ENCODE measurements at places on chromosomes 5 and 9.

- no peak for DNase-seq
These were observed 4.3 kb downstream of the LRRC14B start for GRCh38 chr5:195401-196160.

DNA sequence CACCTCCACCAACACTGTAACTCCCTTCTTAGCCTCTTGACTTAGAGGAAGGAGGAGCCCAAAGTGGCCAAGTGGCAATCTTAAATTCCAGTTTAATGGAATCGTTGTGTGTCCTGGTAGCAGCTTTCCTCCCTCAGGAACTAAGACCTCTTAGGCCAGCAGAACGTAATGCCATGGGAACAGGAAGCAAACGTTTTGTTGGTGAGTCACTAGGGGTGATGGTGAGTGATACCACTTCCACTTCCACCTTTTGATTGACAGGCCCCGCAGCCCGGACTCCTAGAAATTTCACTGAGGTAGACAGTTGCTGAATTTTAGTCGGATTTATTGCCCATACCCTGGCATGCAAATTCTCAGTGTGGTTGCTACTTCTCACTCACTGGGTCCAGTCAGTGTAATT is 94.2 kb upstream of the FBN2 start:
- no peak for DNase-seq

- no peak for DNase-seq
These were observed 44.7 kb upstream of the PRLR start for GRCh38 chr5:35274839-35275509.

DNA sequence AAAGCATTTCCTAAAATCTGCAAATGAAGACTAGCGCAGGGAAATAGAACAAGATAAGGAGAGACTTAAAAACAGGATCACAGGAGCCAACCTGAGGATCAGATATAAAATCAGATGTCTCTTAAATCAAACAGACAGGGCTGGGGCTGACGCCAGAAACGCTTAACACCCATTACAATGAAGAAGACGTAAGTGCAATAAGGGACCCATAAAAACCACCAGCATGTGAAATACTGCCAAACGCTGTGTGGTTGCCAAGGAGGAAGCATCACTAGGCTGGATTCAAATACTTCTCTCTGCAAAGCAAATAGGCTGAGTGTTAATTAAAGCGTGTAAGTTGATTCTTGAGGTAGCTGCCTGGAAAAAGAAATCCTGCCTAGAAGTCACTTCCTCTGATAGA is 74.4 kb upstream of the ATP10B start:
- no peak for DNase-seq

- DNase-seq: no peak
These were observed 4.5 kb downstream of the MAMDC4 start for GRCh38 chr9:136856541-136857141.

GRCh38 chr9:128141604-128142003 is 7.6 kb upstream of the LCN2 start:
- DNase-seq: no peak

- no peak for DNase-seq
These were observed 36.2 kb upstream of the CXXC5 start for GRCh38 chr5:139611703-139612584.

- no peak for DNase-seq
These were observed 35.5 kb upstream of the ADAMTSL1 start for GRCh38 chr9:18438300-18438925.
